ENCODE measurements at places on chromosomes 11 and 22. TPM values are rescaled to one million over a fixed set of nuclear protein-coding genes. Genes with fewer than 3 reads are reported as not detected.
A peak's percentile ranks its signal among the peaks of the same experiment; 100 is the strongest.

The APOL5 gene
- not detected for total RNA-seq

The MRGPRX3 gene
- total RNA-seq, result not detected

The POU2AF2 gene
- total RNA-seq, result not detected

The OR4C13 gene
- not detected for total RNA-seq

The RFPL1 gene
- total RNA-seq, result not detected

The USP2 gene
- 1.4 TPM for total RNA-seq

The NRGN gene
- total RNA-seq, result not detected

The KCNJ1 gene
- total RNA-seq, result not detected

The VPS51 gene
- total RNA-seq, result 702 TPM

The TMEM191B gene
- 1.7 TPM for total RNA-seq

The LARGE2 gene
- total RNA-seq, result not detected

The FAT3 gene
- total RNA-seq, result 54.3 TPM

The ART1 gene
- total RNA-seq, result not detected

The KLHDC7B gene
- total RNA-seq, result not detected

The INPPL1 gene
- total RNA-seq, result 226 TPM

GRCh38 chr11:66850588-66851238, 6.2 kb upstream of the LRFN4 start:
- DNase-seq, result no peak

DNA sequence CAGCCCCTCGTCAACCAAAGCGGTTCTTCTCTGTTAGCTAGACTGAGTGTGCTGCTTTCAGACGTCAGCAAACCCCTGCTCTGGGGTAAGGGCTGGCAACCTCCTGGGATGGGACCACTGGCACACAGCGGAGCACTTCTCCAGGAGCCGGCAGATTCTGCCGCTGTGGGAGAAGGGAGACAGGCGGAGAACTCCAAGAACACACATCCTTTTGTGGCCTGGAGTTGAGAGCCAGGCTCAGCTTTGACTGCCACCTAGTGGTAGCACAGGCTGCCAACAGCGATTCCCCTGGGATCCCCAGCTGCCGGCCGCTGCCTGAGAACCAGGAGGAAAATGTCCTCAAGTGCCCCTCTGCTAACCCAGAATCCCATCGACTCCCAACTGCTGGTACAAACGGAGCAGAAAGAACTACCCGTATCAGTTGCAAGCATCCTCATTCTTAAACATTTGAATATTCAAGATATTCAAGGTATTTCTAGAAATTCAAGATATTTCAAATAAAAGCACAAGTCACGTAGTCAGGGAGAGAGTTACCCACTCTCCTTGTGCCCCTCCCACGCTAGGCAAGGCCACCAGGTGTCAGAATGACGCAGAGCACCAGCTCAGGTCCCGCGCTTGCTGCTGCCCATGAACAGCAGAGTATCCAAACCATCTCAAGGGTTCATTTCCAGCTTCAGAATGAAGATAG, 4.9 kb downstream of the LTO1 start:
- peak; percentile 85 for DNase-seq

DNA sequence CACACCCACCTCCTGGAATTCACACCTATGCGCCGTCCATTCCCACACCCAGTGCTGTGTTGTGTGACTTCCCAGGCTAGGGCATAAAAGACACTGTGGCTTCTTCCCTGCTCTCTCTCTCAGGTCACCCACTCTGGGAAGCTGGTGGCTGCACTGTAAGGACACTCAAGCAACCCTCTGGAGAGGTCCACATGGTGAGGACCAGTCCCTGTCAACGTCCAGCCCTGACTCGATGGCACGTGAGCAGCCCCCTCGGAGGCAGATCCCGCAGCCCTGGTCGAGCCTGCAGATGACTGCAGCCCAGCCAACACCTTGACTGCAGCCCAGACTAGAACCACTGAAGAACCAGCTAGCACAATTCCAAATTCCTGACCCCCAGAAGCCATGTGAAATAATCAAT, 16.2 kb downstream of the CBX7 start:
- no peak for DNase-seq

- no peak for DNase-seq
These were observed 17.2 kb downstream of the OPCML start for GRCh38 chr11:133515107-133515506.

GRCh38 chr22:17601031-17601430, 27.5 kb downstream of the ATP6V1E1 start:
- no peak for DNase-seq

- DNase-seq, result no peak
These were observed 33.4 kb downstream of the FLI1 start for GRCh38 chr11:128727320-128727719.

DNA sequence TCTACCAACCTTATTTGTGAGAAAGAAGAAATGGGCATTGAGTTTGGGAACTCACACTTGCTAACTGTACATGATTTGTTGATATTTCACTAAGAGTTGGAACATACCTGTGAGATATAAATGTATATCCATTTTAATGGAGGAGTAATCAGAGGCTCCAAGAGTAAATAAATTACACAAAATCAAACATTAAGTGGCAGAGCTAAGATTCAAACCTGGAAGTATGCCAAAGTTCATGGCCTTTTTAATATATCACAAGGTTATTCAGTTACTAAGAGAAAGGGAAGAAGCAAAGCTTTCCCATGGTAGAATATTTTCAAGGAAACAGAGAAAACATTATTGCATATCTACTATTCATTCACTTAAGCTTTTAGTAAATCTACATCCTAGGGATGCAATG, 1641.1 kb downstream of the FAM181B start:
- DNase-seq, result peak; percentile 49

DNA sequence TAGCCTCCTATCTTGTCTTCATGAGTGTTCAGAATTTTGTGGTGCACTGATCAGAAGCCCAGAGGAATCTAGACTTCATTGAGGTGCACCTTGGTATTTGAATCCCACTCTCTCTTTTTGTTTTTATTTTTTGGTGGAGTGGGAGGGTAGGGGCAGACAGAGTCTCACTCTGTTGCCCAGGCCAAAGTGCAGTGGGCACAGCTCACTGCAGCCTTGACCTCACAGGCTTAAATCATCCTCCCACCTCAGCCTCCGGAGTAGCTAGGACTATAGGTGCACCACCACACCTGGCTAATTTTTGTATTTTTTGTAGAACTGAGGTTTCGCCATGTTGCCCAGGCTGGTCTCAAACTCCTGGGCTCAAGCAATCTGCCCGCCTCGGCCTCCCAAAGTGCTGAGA, 10.9 kb upstream of the ALG8 start:
- DNase-seq, result no peak

- no peak for DNase-seq
These were observed 2.7 kb upstream of the POLDIP3 start for GRCh38 chr22:42617155-42617983.

GRCh38 chr11:31069447-31070205, 299.9 kb downstream of the DCDC1 start:
- DNase-seq, result no peak

GRCh38 chr22:28885939-28886338, 2.6 kb downstream of the ZNRF3 start:
- DNase-seq, result peak; percentile 69

DNA sequence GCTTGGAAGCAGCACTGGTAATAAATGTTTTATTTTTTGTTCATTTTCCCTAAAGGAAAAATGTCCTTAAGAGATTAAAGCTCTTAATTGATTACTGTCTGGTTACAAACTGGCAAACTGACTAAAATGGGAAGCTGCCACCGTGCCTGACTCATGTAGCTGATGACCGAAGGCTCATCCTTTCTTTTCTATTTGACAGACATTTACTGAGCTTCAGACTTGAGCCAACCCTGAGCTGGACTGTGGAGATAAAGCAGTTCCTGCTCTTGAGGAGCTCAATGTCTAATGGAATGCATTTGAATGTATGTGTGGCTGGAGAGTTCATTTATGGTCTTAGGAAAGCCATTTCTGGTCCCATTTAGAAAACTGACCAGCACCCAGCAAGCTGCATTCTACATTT, 91.3 kb downstream of the RNF169 start:
- no peak for DNase-seq

DNA sequence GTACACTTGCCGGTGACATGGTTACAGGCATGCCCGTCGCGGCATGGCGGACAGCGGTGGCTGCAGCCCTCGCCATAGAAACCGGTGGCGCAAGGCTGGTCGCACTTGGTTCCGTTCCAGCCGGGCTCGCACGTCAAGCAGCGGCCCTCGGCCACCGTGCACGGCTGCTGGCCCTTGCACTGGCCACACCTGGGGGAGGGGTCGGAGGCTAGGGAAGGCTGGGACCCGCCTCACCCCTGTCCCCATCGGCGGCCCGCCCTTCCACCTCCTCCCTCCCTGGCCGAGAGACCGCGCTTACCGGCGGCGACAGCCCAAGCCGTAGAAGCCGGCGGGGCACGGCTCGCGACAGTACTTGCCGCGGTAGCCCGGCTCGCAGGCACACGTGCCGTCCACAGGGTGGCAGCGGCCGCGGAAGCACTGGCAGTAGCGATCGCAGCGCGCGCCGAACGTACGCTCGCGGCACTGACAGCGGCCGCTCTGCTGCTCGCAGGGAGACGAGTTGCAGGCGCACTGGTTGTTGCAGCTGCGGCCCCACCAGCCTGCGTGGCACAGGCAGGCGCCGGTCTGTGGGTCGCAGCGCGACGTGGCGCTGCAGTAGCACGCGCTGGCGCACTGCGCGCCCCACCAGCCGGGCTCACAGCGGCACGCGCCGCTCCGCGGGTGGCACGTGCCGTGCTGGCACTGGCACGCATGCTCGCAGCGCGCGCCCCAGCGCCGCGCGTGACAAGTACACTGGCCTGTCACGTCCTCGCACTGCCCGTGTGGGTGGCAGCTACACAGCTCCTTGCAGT, 6.7 kb downstream of the SCARF2 start:
- DNase-seq, result peak; percentile 85

- DNase-seq, result no peak
These were observed 319.0 kb downstream of the DDX10 start for GRCh38 chr11:108983636-108984420.

- no peak for DNase-seq
These were observed 108.4 kb upstream of the CSNK2A3 start for GRCh38 chr11:11461473-11461872.

- DNase-seq, result no peak
These were observed 124.5 kb downstream of the RRAS2 start for GRCh38 chr11:14234446-14234845.

DNA sequence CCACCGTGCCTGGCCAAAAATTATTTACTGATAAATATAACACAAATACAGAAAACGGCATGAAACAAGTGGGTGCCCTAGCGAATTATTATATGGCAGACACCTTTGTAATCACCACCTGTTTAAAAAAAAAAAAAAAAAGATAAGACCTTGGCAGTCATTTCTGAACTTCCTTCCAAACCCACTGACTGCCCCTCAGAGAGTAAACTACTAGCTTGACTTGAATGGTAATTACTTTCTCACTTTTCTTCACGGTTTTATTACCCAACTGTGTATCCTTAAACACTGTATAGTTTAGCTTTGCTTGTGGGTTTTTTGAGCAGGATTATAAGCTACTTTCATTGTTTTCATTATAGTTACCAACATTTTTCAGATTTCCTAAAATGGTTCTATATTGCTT, 23.7 kb downstream of the SFI1 start:
- no peak for DNase-seq

GRCh38 chr22:30823015-30823370, 128.3 kb downstream of the OSBP2 start:
- no peak for DNase-seq

DNA sequence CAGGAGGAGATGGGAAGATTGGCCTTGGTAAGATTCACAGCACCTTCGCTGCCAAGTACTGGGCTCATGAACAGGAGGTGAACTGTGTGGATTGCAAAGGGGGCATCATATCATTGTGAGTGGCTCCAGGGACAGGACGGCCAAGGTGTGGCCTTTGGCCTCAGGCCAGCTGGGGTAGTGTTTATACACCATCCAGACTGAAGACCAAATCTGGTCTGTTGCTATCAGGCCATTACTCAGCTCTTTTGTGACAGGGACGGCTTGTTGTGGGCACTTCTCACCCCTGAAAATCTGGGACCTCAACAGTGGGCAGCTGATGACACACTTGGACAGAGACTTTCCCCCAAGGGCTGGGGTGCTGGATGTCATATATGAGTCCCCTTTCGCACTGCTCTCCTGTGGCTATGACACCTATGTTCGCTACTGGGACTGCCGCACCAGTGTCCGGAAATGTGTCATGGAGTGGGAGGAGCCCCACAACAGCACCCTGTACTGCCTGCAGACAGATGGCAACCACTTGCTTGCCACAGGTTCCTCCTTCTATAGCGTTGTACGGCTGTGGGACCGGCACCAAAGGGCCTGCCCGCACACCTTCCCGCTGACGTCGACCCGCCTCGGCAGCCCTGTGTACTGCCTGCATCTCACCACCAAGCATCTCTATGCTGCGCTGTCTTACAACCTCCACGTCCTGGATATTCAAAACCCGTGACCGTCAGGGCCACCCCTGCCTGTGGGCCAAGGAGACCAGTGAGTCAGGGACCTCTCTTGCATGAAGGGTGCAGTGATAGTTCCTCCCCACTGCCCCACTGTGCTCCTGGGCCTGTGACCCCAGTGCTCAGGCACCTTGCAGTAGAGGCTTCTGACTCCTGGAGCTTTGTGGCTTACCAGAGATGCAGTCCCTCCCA, 83.6 kb downstream of the BCR start:
- no peak for DNase-seq

- no peak for DNase-seq
These were observed 2.7 kb downstream of the OR51T1 start for GRCh38 chr11:4884361-4884760.

- DNase-seq, result no peak
These were observed 132.6 kb downstream of the MICAL2 start for GRCh38 chr11:12242966-12243365.

- no peak for DNase-seq
These were observed 80.6 kb downstream of the CELSR1 start for GRCh38 chr22:46456818-46457163.

- DNase-seq, result no peak
These were observed 25.4 kb upstream of the MYH9 start for GRCh38 chr22:36413022-36413775.

DNA sequence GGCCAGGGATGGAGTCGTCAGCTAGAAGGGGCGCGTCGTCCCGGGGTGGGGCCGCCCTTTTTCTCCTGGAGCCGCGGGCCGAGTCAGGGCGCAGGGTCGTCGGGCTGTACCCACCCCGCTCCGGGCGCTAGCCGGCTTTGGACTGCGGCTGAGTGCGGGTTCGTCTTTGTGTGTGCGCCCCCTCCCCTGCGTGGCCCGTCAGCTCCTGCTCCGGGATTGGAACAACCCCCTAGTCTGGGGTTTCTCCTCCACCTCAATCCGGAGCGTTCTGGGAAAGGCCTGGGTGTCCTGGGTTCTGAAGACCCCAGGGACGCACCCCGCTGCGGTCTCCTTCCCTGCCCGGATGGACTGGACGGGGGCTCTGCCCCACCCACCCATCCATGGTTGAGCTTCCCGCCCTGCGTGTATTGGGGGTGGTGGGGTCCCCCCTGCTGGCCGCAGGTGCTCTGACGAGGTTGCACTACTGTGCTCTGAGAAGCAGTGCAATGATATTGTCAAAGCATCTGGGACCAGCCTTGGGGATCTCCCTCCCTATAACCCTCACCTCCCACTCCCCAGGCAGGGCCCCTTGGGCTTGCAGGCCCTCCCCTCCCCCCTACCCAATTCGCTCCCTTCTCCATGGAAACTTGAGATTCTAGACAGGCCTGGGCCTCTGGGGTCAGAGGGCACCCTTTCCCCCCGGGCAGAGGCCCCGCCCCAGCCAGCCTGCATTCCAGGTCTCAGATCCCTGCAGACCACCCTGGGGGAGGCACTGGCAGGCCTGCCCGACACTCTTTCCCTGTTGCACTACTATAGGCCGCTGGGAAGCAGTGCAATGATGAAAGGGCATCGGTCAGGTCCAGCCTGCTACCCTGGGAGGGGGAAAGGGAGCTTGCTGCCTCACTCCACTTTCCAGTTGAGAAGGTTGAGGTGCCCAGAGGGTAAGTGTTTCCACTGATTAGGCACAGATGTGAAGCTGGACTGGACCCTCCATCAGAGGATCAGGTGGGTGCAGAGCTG, 10.7 kb downstream of the SDF2L1 start:
- DNase-seq, result no peak

- no peak for DNase-seq
These were observed 13.0 kb downstream of the CLPB start for GRCh38 chr11:72421351-72421750.

Measured in stomach (tissue), 19 donors.